Psoas muscle (tissue), 8 donors: ENCODE measurements at places on chromosomes 3 and 15.
A peak's percentile ranks its signal among the peaks of the same experiment; 100 is the strongest.

DNA sequence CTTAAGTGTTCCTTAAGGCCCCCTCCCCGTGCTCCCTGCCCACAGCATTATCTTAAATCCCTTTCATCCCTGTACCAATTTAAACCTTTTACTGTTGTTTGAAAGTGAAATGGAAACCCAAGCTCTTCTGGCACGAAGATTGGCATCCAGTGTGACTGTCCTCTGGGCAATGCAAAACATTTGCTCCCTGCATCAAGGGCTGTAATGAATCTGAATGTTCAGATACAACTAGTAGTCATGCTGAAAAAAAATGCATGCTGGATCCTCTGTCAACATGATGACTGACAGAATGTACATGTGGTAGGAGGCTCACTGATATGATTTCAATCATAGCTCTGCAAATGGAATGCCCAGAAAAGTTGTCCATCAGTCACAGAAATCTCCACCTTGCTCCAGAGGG lies 8.1 kb upstream of the CDIN1 start:
- peaks cover 20% of the 10 kb centered on the region for H3K4me1 ChIP-seq
- no peaks in the 10 kb centered on the region for H3K36me3 ChIP-seq
- peak overlapping the region; percentile 70 for H3K27ac ChIP-seq
- H3K27me3 ChIP-seq, result no peaks in the 10 kb centered on the region
- no peak for DNase-seq

GRCh38 chr3:194654443-194654842 lies 17.5 kb downstream of the LSG1 start:
- no peaks in the 10 kb centered on the region for H3K4me1 ChIP-seq
- no peak overlapping the region for H3K27ac ChIP-seq
- DNase-seq, result no peak
- H3K36me3 ChIP-seq, result peaks cover 82% of the 10 kb centered on the region
- H3K4me3 ChIP-seq, result no peak overlapping the region
- H3K27me3 ChIP-seq, result no peaks in the 10 kb centered on the region

GRCh38 chr3:45912435-45912834 lies 26.1 kb downstream of the CCR9 start:
- peaks cover 3% of the 10 kb centered on the region for H3K4me1 ChIP-seq
- no peaks in the 10 kb centered on the region for H3K36me3 ChIP-seq
- no peak overlapping the region for H3K4me3 ChIP-seq
- no peaks in the 10 kb centered on the region for H3K27me3 ChIP-seq
- DNase-seq, result no peak

- H3K27ac ChIP-seq, result no peak overlapping the region
- H3K4me3 ChIP-seq, result no peak overlapping the region
- H3K36me3 ChIP-seq, result no peaks in the 10 kb centered on the region
- no peaks in the 10 kb centered on the region for H3K4me1 ChIP-seq
- DNase-seq, result no peak
- H3K27me3 ChIP-seq, result no peaks in the 10 kb centered on the region
These were observed 436.1 kb downstream of the CHL1 start for GRCh38 chr3:632571-633170.

DNA sequence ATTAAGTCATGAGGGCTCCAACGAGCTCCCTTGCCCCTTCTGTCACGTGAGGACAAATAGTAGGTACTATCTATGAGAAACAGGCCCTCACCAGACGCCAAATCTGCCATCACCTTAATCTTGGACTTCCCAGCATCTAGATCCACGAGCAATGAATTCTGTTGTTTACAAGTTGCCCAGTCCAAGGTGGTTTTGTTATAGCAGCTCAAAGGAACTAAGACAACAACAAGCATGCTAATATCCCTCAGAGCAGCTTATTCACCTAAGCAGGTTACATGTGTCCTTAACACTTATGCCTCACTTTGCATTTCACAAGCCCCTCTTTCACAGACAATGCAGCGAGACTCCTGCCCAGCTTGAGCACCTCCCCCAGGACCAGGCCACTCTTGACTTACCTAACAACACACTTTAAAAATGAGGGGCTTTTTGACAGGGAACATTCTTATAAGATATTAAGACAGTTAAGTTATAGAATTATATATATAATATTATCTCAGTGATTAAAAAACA lies 219.5 kb downstream of the PLCH1 start:
- no peaks in the 10 kb centered on the region for H3K27me3 ChIP-seq
- no peak overlapping the region for H3K27ac ChIP-seq
- no peaks in the 10 kb centered on the region for H3K36me3 ChIP-seq
- no peak overlapping the region for H3K4me3 ChIP-seq
- no peak for DNase-seq

DNA sequence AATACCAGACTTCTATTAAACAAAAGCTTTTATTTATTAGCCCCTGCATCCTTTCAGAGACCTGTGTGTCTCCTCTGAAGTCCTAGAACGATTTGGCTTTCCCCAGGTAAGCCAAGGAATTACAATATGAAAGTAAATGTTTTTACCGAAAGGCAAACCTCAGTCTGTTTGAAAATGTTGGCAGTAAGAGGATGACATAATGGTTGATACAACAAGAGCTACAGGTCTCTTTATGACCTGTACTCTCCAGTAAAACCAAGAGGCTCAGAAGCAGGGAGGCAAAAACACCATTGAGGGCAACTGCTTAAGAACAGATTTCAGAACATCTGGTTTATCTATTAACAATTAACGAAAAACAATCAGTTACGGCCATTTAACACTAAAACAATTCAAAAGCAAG lies 107.8 kb downstream of the ADAM10 start:
- H3K36me3 ChIP-seq, result peaks cover 3% of the 10 kb centered on the region
- no peak overlapping the region for H3K4me3 ChIP-seq
- H3K27ac ChIP-seq, result no peak overlapping the region
- H3K27me3 ChIP-seq, result no peaks in the 10 kb centered on the region
- no peak for DNase-seq

GRCh38 chr15:85618956-85619491 lies 175.7 kb downstream of the KLHL25 start:
- no peaks in the 10 kb centered on the region for H3K27me3 ChIP-seq
- H3K27ac ChIP-seq, result peak overlapping the region; percentile 87
- peaks cover 89% of the 10 kb centered on the region for H3K4me1 ChIP-seq
- DNase-seq, result peak; percentile 87
- H3K36me3 ChIP-seq, result no peaks in the 10 kb centered on the region
- peak overlapping the region; percentile 67 for H3K4me3 ChIP-seq

GRCh38 chr3:40800343-40800742 lies 275.6 kb downstream of the ZNF621 start:
- H3K27ac ChIP-seq, result peak overlapping the region; percentile 46
- no peaks in the 10 kb centered on the region for H3K4me1 ChIP-seq
- peak; percentile 24 for DNase-seq
- no peaks in the 10 kb centered on the region for H3K27me3 ChIP-seq
- H3K4me3 ChIP-seq, result no peak overlapping the region

- no peaks in the 10 kb centered on the region for H3K27me3 ChIP-seq
- H3K36me3 ChIP-seq, result no peaks in the 10 kb centered on the region
- peak; percentile 49 for DNase-seq
- peaks cover 22% of the 10 kb centered on the region for H3K4me1 ChIP-seq
- H3K4me3 ChIP-seq, result peak overlapping the region; percentile 88
These were observed 481 bp upstream of the CRYBG3 start for GRCh38 chr3:97821287-97821773.

- no peaks in the 10 kb centered on the region for H3K27me3 ChIP-seq
- peak; percentile 89 for DNase-seq
- H3K36me3 ChIP-seq, result no peaks in the 10 kb centered on the region
- H3K27ac ChIP-seq, result peak overlapping the region; percentile 53
- H3K4me3 ChIP-seq, result no peak overlapping the region
These were observed 267.7 kb downstream of the XXYLT1 start for GRCh38 chr3:195003006-195003892.
